ENCODE measurements at places on chromosomes 13 and 19.

DNA sequence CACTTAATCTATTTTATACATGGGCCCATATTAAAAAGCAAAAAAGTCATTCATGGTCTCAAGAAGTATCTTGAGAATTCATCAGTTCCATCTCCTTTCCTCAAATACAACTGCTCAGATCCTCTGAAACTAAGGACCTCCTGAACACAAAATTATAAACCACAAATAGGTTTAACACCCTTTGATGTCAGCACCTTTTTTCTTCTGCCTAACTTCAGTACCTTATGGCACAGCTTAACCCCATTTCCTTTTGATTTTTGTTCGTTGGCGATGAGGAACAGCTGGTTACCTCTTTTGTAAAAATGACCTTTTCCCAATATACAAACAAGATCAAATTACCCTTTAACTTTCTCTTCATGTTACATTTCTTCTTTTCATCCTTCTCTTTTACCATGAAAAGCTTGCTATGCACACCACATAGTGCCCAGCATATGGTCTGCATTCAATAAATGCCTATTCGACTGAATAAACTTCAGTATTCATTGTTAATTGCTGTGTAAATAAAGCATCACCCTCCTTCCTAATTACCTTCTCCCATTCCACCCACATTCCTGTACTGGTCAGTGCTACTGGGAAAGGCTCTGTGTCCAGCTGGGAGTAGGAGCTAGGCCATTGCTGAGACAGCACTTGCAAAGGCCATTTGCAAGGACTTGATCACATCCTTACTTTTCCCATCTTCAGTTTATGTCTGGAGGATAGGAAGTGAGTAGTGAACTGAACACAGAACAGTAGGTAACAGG, 317.9 kb downstream of the SHISA2 start:
- no peak for DNase-seq

DNA sequence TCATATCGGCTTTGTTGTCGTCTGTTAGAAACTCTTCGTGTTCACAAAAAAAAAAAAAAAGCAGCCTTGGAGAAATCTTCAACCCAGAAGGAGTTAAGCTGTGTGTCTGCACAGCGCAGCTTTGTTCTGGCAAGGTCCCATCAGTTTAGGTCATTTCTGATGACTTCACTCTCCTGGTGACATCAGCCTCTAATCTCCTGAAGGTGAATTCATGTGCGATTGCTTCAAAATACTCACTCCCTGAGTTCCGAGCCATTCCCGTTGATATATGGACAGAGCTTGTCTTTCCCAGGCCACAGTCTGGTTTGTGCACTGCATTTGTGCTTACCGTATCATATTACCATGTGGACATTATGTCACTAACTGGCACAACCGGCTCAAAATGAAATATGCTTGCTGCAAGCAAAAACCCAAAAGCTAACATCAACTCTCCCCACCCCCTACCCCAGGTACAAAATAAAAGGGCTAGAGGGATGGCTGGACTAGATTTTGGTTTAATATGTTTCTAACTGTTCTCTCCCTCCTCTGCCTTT, 342.4 kb downstream of the KCNRG start:
- peak; percentile 85 for DNase-seq

DNA sequence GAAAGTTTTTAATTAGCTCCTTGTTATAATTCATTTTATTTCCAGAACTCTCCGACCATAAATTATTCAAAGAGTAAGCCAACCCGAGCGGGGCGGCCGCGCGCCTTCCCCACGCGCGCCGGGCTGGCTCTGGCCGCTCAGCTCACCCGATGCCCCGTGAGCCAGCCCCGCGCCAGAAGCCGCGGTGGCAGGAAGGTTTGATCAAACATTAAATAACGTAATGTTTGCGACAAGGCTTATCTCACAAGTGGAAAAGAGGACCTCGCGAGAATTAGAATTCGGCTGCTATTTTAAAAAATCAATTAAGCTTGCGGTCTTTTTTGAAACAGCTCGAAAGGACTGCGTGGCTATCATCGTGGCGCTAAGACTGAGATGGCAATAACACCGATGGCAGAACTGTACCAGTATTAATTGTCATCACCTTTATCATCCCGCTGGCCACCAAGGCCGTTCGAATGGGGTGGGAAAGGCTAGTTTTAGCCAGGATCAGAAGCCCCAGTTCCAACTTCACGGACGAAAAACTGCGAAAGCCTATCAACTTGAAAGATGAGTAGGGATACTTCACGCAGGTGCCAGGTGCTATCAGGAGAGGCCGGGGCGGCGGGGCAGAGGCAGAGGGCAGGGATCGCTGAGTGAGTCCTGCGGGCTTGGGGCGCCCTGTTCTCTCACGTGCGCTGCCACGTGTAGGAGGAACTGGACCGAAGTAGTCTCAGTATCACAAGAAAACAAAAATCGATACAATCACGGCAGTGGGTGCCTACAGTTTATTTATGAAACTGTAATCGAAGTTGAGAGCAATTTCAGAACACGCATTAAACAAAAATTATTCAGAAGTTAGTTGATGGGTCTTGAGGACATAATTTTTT, 6.4 kb downstream of the POU4F1 start:
- peak; percentile 56 for DNase-seq

DNA sequence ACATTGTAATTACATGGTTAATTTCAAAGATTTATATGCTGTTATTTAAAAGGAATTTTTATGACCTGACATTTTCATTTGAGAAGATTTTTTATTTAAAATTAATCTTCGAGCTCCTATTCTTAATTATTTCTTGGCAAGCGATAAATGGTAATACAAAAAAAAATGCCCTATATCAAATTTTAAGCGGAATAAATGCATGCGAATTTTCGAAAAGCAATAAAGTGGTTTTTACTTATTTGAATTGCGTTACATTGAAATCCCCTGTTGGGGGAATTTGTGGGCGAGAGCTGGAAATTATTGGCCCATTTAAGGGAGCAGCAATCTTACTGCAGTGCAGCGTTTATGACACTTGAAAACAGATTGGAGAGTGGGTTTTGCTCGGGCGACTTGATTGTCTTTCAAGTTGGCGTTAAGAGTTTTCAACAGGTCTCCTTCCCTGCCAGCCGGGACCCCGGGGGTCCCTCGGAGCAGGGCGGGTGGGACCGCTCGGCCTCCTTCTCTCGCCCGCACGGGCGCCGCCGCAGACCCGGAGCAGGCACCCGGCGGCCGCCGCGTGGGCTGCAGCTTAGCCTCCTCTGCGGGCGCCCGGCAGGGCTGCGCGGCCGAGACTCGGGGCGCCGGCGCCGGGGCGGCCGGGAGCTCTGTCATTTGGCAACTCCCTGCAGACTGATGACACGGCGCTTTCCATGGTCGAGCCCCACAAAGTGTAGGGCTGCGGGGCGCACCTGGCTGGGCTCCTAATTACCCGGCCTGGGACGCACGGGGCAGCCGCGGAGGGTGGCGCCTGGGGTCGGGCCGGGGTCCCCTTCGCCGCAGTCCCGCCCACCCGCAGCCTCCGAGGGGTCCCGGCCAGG, 255.1 kb upstream of the SOX21 start:
- peak; percentile 23 for DNase-seq

DNA sequence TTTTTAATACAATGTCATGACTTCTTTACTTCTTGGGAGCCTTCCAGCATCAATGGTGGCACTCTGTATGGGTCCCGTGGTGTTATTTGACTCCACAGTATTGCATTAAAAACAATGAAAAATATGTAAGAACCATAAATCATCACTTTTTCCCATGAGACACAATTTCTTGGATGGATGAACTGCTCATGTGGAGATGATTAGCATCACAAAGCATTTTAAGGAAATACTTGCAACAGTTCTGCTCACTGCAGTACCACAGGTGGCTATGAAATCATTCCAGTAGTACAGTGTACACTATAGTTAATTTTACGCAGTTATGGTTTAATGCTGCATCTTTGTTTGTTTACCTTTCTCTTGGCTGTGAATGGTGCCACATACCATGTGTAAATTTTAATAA, 37.2 kb upstream of the C1QTNF9B start:
- peak; percentile 56 for DNase-seq

DNA sequence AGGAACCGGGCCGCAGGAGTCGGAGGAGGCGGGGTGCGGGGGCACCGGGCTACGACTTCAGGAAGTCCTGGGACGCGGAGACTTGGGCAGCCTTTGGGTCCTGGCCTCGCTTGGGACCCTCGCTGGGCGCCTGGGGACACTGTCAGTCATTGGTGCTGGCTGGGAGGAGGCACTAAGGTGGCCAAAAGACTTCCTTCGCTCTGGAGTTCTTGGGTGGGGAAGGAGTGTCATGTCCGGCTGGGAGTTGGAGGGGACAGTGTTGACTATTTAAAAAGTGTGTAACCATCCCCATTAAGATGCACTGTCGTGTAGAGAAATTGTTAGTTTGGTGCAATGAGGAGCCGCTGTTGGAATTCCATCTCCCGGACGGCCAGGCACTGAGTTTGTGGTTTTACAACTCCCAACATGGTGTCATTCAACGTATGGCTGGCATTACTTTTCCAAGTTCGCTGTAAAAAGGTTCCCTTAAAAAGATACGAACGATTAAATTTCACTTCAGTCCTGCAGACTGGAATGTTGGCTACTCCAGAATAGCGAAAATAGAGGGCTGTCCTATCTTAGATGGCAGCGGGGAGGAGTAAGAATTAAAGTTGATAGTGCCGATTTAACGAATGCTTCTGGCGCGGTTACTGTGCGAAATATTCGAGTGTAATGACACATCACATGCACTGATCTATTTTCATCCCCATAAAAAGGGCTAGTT, 776 bp downstream of the DNAJC3 start:
- DNase-seq = peak; percentile 41

DNA sequence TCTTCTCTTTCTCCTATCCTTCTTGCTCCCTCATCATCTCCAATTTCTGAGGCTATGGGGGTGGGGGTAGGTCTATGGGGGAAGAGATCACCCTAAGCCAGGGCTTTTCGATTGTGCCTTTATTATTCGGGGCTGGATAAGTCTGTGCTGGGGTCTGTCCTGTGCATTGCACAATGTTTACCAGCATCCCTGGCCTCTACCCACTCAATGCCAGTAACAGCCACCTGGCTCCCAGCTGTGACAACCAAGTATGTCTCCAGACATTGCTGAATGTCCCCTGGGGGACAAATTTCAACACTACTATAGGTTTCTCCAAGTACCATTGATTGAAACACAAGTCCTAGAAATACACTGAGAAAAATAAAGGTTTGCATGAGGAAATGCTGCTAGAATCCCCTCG, 13.2 kb downstream of the CBY2 start:
- DNase-seq = no peak

Measured in tongue (tissue), 3 donors.